ENCODE measurements at places on chromosomes 1 and 21.

DNA sequence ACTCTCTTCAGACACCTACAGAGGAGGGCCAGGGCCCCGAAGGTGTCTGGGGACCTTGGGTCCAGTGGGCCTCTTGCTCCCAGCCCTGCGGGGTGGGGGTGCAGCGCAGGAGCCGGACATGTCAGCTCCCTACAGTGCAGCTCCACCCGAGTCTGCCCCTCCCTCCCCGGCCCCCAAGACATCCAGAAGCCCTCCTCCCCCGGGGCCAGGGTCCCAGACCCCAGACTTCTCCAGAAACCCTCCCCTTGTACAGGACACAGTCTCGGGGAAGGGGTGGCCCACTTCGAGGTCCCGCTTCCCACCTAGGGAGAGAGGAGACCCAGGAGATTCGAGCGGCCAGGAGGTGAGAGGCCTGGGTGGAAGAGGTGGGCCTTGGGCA lies 3.7 kb downstream of the ADAMTSL4 start:
- no peak for DNase-seq

- no peak for DNase-seq
Measured at GRCh38 chr1:26696119-26696653, 371 bp downstream of the ARID1A start.

GRCh38 chr1:79638382-79638781 lies 631.9 kb upstream of the ADGRL4 start:
- DNase-seq: no peak

DNA sequence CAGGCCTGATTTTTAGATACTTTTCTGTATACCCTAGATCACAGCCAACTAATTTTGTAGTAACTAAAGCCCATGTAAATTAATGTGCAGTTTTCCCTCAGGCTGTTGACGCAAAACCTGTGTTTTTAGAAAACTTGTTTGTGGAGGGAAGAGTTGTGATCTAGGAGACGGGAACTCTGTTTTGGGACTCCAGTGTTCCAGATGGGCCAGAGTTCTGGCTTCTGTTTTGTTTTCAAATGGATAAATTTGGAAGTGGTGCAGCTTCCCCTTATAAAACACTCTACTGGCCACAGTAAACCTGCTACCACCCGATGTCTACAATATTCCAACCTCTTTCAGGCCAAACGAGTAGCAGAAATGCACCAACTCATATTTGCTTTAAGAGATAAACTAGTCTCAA lies 13.6 kb upstream of the GPR88 start:
- no peak for DNase-seq

DNA sequence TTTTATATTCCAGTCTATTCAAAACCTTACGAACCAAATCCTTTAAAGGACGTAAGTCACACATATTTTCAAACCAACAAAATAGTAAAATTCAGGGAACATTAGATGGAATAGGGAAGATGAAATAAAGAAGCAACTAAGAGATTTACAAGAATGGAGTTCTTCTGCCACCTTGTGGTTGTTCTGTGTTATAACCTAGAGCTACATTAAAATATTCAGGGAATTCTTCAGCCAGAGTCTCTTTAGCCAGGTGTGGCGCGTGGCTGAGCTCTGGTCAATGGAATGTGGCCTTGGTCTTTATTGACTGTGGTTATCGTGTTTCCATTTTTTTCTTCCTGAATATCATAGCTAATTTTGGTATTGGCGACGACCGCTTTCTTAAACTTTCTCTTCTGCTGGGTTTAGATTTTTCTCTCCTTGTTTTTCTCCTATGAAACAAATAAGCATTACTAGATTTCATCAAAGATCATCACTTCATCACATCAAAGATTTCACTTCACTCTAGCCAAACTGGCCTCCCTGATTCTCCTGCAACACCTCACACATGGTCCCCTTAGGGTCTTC lies 221.3 kb downstream of the MRPL39 start:
- no peak for DNase-seq

GRCh38 chr1:186806477-186806876 lies 22.3 kb upstream of the PLA2G4A start:
- DNase-seq: no peak

GRCh38 chr21:45465611-45466329 lies 60.8 kb downstream of the COL18A1 start:
- no peak for DNase-seq

DNA sequence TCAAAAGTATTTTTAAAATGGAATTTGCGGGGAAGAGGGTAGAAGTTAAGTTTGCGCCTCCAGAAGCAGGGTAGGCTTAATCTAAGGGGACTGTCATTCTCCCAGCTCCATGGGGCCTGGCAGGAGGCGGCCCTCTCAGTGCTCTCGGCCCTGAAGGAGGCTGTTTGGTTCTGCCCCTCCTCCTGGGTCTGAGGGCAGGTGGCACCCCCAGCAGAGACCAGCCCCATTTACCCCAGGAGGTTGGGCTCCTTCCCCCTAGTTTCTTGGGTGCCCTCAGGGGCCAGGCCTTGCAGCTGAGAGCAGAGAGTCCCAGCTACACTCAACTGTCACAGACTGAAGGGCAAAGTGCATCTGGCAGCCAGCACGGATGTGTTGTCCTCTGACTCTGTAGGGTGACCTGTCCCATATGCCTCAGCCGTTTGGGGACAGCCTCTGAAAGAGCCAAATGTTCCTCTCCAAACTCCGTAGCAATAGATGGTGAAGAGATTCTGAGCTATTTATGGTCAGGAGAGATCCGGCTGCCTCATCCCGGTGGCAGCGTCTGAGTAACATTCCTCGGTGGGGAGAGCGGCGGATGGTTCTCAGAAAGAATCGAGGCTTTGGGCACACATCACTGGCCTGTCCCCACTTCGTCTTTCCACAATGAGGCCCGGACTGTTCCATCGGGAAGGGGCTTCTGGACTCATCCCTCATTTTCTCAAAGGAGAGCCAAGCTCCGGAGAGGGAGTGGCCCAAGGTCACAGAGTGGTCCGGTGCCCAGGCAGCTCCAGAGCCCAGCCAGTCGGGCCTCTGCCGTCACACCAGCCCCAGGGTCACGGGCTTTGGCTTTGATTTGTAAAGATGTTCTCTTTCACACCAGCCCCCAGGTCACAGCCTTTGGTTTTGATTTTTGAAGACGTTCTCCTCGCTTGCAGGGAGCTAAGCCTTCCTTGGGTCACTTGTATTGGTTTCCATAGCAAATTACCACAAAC lies 424.2 kb upstream of the VAMP3 start:
- no peak for DNase-seq

- no peak for DNase-seq
Measured at GRCh38 chr1:153733970-153734369, 6.1 kb downstream of the INTS3 start.

- DNase-seq: no peak
Measured at GRCh38 chr1:164660412-164660772, 101.4 kb downstream of the PBX1 start.

DNA sequence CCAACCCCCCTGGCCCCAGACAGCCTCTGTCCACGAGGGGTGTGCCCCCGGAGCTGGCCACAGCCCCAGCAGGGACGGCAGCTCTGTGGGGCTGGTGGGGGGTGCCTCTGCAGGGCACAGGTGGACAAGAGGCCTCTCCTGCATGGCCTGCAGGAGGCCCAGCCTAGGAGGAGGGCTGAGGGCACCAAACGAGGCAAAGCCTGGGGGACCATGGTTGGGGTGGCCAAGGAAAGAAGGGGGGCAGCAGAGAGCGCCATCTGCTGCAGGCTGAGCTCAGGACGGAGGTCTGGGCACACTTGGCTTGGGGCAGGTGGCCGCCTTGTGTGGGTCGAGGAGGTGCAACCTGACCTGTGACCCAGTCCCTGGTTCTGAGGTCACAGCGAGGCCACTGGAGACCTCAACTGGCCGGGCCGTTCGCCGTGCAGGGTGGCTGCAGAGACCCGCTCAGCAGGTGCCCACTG lies 27.3 kb downstream of the RRP1 start:
- no peak for DNase-seq

DNA sequence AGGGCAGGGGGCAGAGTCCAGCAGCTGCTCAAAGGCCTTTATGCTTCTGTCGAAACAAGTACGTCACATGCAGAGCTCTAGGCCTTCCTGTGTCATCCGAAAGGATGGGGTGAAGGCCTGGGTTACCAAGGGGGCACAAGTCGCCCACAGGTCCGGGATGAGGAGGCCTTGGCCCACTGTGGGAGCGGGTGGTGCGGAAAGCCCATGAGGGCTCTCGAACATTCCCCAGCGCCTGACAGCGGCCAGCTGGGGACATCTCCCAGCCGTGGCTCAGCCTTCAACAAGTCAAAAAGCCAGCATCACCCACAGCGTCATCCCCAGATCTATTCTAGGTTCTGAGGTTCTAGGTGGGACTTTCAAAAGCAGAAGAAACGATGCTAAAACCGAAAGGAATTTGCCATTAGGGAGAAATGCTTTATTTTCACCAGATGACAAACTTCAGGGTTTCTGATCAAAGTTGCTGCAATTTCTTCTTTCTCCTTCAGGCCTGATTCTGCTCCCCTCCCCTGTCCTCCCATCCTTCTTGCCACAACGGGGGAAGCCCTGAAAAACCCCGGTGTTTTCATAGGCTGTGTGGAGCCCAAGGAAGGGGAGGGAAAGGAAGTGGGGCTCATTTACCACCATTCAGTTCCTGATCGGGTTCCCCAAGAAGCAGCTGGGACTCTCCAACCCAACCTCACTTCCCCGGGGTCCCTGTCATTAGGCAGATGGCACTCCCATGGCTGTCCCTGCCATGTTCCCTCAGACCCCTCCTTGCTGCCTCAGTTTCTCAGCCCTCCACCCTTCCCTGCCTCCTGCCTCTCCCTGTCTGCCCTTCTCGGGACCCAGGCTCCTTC lies 17.6 kb downstream of the GPR137B start:
- DNase-seq: no peak

- no peak for DNase-seq
Measured at GRCh38 chr1:42260376-42261070, 74.5 kb downstream of the FOXJ3 start.

- no peak for DNase-seq
Measured at GRCh38 chr1:221511797-221512196, 230.1 kb downstream of the DUSP10 start.

GRCh38 chr1:246157516-246157915 lies 349.6 kb downstream of the SMYD3 start:
- DNase-seq: no peak

- no peak for DNase-seq
Measured at GRCh38 chr1:14263225-14263624, 335.3 kb upstream of the KAZN start.

DNA sequence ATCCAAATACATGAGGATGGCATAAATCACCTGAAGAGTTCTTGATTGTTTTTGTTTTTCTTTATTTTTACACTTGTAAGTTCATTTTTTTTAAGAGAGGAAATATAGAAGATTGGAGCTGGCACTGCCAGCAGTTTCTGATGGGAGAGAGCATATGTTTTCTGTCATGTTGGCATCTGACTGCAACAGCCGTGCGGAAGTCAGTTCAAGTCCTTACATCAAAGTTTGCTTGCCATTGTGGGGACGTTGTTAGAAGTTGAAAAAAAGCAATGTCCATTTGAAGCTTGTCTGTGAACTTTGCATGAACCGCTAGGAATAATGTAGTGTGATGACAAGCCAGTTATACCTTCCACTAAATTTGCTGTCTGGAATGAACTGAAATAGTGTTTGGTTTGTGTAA lies 126.5 kb upstream of the USH2A start:
- DNase-seq: no peak

GRCh38 chr21:43939443-43940328 lies 72.4 kb upstream of the TRAPPC10 start:
- DNase-seq: no peak
